Neural progenitor cell (in vitro differentiated cells): ENCODE measurements at places on chromosomes 6 and 20. TPM values are rescaled to one million over a fixed set of nuclear protein-coding genes. Genes with fewer than 3 reads are reported as not detected.

Gene OXT
- total RNA-seq: not detected in 2 replicates

Gene ACTL10
- total RNA-seq: 0.19 TPM in 1 of 2 replicates, not detected in the other

Gene PRR18
- total RNA-seq: 0.13 and 0.40 TPM in 2 replicates

Gene IGF2R
- 35.1 and 46.1 TPM in 2 replicates for total RNA-seq

Gene ELMO2
- 53.3 and 64.5 TPM in 2 replicates for total RNA-seq
